Activated CD4-positive, CD25-positive, alpha-beta regulatory T cell treated with anti-CD3 and anti-CD28 coated beads, Interleukin-2, amount 50 U/mL, for 16 hours (primary cell): ENCODE measurements at places on chromosomes 6 and 20.

DNA sequence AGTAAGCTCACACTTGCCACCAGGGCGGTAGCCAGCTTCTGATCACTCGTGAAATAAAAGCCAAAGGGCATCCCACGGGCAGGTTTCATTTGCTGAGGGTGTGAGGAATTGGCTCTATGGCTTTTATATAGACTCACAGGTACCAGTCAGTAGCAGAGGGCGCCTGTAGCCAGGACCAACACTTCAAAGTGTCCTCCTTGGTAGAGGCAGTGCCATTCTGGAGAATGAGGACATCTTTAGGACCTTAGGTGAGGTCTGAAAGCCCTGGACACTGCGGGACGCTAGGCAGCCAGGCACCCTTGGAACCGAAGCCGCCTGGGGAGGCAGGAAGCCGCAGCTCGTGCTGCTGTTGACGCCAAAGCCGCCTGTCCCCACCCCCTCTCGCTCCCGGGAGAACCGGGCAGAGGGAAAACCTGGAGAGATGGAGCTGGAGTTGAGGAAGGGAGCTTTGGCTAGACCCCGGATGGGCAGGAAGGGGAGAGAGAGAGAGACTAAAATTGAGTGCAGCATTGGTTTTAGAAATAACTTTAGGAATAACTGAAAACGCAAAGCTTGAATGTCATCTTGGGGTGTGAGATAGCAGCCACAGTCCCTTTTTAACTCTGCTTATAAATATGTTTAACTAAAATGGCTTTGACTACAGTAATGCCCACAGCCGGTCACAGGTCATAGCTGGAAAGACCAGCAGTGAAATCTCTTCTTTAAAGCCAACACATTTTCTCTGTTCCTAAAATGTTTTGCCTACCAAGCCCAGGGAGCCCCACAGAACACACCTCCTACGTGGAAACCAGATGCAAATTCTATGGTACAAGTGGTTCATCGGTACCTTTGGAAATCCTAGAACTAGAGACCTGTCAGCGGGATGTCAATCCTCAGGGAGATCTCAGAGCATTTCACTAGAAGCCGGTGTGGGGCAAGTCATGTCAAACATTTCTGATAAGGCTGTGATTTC lies 128.5 kb upstream of the CDYL start:
- DNase-seq = no peak

- DNase-seq = no peak
Observed at GRCh38 chr20:56322681-56323080, 36.1 kb upstream of the FAM210B start.

- DNase-seq = no peak
Observed at GRCh38 chr20:11924923-11925322, 7.2 kb downstream of the BTBD3 start.

DNA sequence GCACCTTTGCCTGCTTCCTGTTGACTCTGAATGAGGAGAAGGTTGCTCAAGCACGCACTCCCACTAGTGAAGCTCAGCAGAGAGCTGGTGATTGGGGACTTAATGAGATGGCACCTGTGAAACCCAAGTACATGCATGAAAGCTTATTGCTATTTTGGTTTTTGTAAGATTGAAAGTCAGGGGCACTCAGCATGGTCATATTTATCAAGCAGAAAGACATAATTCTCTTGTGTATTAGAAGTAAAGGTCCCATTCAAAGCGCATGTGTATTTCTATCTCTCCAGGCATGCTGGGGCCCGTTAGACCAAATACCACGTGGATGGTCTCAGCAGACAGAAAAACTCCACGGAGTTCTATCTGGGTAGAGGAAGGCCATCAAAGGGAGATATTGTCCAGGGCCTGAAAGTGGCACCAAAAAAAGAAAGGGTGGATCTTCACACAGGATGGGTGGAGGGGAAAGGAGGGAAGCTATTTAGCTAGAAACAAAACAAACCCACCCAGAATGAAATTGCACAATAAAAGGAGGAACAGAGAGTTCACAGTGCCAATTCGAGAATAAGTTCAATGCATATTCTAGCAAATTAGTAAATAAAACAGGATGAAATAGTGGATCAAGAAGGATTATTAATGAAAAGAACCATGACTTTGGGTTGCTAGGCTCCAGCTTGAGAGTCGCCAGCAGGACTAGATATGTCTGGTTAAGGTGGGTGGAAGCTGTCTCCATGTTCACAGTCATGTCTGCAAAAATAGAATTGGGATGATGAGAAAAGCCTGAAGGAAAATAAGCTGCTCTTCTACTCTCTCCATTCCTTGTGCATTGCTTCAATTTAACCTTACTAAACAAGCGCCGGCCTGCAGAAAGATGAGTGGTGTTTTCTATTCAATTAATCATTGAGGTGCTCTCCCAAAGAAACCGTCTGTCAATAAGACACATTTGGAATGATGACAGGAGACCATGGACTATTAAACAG lies 224.9 kb upstream of the DTNBP1 start:
- no peak for DNase-seq

- DNase-seq = no peak
Observed at GRCh38 chr20:61850457-61850856, 215.2 kb downstream of the TAF4 start.

DNA sequence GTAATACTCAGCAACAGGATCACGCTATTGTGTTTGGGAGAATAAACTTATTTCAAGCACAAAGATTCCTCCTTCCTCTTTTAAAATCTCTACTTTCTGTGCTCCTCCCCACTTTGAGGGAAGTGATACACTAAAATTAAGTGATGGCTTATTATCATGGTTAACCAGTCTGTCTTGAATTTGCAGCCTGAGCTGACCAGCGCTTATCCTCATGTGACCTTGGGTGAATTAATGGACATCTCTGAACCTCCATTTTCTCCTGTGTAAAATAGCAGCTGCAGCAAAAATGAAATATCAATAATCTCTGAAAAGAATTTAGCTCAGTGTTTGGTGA lies 222.6 kb downstream of the BCAS1 start:
- DNase-seq = no peak

DNA sequence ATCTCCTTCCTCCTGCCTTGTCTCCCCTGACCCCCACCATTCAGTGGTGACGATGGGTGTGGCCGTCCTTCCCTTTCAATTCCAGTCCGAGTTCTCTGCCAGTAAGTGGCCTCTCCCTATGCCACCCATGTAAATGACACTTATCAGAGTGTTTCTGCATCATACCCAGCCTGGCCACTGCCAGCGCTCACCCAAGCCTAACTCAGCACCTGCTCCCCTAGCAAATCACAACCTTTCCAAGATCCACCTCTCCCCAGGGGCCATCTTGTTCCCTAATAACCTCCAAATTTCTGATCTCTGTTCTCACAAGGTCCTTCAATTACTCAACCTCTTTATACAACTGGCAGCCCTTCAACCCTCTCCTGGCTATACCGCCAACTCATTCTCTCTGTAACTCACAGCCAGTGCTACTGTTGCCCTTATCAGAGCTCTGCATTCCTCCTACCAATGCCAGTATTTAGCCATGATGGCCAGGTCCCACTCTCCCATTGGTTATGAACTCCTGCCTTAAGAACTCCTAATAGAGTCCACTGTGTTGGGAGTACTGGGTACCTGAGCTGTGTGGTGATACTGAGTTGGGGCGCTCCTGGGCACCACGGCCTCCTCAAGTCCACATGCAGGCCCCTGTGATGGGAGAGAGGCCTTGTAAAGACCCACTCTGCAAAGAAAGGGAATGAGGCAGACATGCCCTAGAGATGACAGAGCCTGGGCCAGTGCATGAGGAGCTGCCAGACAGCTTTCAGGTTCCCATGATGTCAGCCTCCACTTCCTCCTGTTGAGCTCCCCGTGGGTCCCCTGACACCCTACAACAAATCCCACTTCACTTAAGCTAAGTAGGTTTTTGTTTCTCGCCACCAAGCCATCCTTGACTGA lies 187.4 kb upstream of the RREB1 start:
- DNase-seq = no peak

- DNase-seq = no peak
Observed at GRCh38 chr6:47256981-47257730, 52.5 kb downstream of the TNFRSF21 start.

DNA sequence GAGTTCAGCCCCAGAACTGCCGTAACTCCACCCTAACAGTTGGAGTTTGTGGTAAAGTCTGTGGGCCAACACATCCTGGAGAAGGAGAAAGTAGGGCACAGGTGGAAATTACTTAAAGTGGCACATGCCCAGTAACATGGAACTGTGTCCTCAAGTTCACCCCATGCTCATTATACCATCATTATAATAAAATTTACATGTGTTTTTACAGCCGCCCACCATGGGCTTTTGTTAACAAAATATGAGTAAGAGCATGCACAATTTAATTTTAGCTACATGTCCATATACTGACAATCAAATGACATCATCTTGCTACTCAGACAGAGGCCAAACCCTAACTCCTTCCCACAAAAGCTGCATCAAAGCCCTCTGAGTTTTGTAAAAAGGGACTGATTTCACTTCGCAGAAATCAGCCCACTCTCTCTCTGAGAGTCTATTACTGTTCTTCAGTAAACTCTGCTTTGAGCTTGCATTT lies 17.3 kb upstream of the ELOVL4 start:
- DNase-seq = no peak

- no peak for DNase-seq
Observed at GRCh38 chr20:16178546-16179135, 394.6 kb downstream of the KIF16B start.

- DNase-seq = no peak
Observed at GRCh38 chr20:37432606-37433005, 86.7 kb downstream of the SRC start.

DNA sequence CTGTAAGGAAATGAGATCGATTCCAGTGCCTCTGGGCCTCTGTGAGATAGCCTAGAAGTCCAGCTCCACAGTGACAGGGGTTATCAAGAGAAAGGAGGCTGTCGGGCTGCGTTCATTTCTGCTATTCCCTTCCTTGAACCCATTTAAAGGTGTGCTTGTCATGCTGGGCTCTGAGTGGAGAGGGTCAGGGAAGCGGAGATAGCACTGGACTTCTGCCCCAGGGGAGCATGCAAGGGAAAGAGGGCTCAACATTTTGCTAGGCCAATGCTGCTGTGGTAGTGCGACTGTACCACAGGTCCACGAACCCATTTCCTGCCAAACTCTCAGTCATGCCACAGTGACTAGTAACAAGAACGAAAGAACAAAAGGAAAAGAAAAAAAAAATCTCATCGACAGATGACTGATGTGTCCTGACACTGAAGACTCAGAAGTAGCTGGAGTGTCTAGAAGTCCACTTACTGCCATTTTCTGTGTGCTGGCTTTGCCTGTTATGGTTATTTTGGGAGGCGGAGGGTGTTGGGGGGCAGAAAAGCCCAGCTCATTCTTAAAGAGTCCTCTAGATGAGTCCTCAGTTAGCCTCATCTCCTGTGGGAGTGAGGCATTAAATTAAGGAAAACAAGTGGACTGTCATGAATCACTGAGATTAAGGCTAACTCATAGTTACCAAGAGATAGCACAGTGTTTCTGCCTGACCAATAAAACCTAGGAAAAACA lies 8.1 kb downstream of the NEDD9 start:
- DNase-seq = no peak

DNA sequence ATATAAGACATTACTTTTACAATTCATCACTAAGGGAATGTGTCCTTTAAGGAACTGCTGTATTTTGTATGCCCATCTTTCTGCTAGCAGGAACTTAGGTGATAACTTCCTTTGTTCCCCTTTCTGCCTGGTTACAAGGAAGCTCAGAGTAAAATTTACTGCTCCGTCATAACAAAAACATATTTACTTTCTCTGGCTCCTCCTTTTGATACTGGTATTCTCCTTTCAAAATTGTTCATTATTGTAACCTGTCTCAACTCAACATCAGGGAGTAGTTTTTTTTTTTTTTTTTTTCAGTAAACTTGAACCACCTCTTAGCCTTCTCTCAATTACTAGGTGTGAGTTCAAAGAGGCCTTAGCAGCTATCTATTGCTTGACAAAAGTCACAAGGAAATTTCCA lies 37.1 kb downstream of the RIPOR2 start:
- no peak for DNase-seq

- DNase-seq = no peak
Observed at GRCh38 chr20:4091490-4092479, 76.4 kb upstream of the RNF24 start.

- DNase-seq = no peak
Observed at GRCh38 chr6:109230453-109230852, 135.1 kb downstream of the CEP57L1 start.

DNA sequence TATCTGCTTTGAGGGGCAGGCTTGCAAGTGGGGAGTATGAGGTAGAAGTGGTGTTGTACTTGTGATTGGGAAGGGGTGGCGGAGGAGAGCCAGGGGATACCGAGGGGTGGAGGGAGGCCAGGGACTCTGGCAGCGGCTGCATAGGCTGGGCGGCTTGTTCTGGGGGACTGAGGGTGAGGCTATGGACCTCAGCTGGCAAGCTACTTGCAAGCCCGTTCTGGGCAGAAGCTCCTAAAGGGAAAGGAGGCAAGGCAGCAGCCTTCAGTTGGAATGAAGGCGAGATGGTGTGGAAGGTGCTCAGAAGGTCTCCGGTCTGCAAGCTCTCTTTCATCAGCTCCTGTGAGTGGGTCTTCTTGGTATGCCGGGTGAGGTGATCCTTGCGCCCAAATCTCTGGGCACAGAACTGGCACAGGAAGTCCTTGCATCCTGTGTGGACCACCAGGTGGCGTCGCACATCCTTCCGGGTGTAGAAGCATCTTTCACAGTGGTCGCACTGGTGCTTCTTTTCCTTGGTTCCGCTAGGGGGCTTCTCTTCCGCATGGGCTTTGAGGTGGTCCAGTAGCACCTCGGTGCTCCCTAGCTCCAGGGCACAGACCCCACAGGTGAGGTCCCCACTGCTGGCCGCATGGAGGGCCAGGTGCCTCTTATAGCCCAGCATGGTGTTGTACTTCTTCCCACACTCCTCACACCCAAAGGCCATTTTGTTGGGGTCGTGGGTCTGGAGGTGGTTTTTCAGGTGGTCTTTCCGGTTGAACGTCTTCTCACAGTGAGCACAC lies 66.0 kb downstream of the PLAGL1 start:
- peak; percentile 14 for DNase-seq

- DNase-seq = no peak
Observed at GRCh38 chr20:37288091-37288490, 1.4 kb upstream of the MANBAL start.

DNA sequence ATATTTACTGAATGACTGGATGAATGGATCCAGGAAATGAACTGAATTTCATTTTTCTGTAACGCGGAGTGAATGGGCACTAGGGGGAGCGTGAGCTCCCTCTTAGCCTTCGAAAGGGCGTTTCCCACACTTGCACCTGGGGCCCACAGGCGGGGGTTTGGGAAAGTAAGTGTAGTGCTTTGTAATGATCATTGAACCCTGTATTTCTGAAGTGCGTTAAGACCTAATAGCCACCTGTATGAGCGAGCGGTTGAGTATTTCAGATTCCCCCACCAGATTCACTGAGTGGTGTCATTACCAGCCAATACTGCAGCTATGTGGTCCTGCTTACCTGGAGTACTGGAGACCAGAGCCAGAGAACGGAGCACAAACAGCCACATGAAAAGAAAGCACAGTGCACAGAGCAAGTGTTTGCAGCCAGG lies 10.5 kb downstream of the SYTL3 start:
- DNase-seq = no peak

GRCh38 chr6:147728903-147729302 lies 220.4 kb downstream of the SAMD5 start:
- no peak for DNase-seq

- no peak for DNase-seq
Observed at GRCh38 chr6:20866036-20866435, 331.8 kb downstream of the CDKAL1 start.
